ENCODE measurements at places on chromosomes 3 and 15. TPM values are rescaled to one million over a fixed set of nuclear protein-coding genes. Genes with fewer than 3 reads are reported as not detected.
A peak's percentile ranks its signal among the peaks of the same experiment; 100 is the strongest.

- no peaks in the 10 kb centered on the region for H3K27me3 ChIP-seq
- H3K4me3 ChIP-seq: no peak overlapping the region
- no peak for DNase-seq
- H3K4me1 ChIP-seq: peaks cover 13% of the 10 kb centered on the region
- H3K27ac ChIP-seq: no peak overlapping the region
Observed at GRCh38 chr3:42182555-42182954, 83.4 kb downstream of the CCK start.

DNA sequence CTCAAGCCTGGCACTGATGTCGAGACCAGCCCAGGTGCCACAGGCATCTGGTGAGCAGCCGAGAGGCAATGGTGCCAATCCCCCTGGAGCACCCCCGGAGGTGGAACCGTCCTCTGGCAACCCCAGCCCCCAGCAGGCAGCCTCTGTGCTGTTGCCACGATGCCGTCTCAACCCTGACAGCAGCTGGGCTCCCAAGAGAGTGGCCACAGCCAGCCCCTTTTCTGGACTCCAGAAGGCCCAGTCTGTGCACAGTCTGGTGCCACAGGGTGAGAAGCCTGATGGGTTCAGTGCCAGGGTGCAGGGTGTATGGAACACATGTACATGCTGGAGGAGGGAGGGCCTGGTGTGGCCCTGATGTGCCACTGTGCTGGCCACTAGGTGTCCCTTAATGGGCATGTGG is 4.9 kb upstream of the JMJD7 start:
- no peaks in the 10 kb centered on the region for H3K27me3 ChIP-seq
- no peaks in the 10 kb centered on the region for H3K36me3 ChIP-seq
- no peak overlapping the region for H3K27ac ChIP-seq

DNA sequence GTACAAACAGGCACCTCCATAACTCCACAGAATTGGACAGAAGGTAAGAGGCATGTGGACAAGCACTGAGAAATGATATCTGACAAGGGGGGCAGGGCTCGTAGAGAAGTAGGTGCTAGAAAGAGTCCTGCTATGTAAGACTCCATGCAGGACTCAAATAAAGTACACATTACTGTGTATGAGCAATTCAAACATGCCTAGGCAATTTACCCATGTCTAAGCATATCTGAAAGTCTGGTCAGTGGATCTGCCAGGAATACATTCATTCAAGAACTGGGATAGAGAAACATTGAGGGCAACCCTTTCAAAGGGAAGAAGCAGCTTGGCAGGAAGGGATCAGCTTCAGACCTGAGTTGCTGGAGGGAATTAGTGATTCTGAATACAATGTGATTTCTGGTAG is 174.1 kb upstream of the MCTP2 start:
- H3K4me3 ChIP-seq: no peak overlapping the region
- no peaks in the 10 kb centered on the region for H3K36me3 ChIP-seq
- no peak overlapping the region for H3K27ac ChIP-seq
- H3K27me3 ChIP-seq: no peaks in the 10 kb centered on the region

GRCh38 chr3:14920536-14920935 is 26.8 kb upstream of the NR2C2 start:
- no peaks in the 10 kb centered on the region for H3K36me3 ChIP-seq
- H3K4me1 ChIP-seq: no peaks in the 10 kb centered on the region
- DNase-seq: no peak
- no peaks in the 10 kb centered on the region for H3K27me3 ChIP-seq
- no peak overlapping the region for H3K4me3 ChIP-seq

- no peak overlapping the region for H3K27ac ChIP-seq
- no peaks in the 10 kb centered on the region for H3K4me1 ChIP-seq
- DNase-seq: no peak
- H3K36me3 ChIP-seq: no peaks in the 10 kb centered on the region
Observed at GRCh38 chr3:98778383-98778782, 15.2 kb downstream of the ST3GAL6 start.

- H3K36me3 ChIP-seq: no peaks in the 10 kb centered on the region
- no peak overlapping the region for H3K4me3 ChIP-seq
- no peaks in the 10 kb centered on the region for H3K27me3 ChIP-seq
- H3K4me1 ChIP-seq: no peaks in the 10 kb centered on the region
Observed at GRCh38 chr15:66641485-66642315, 60.3 kb upstream of the SMAD6 start.

GRCh38 chr15:95025924-95026728 is 794.8 kb downstream of the MCTP2 start:
- peak; percentile 79 for DNase-seq
- no peak overlapping the region for H3K27ac ChIP-seq
- H3K36me3 ChIP-seq: no peaks in the 10 kb centered on the region
- no peaks in the 10 kb centered on the region for H3K4me1 ChIP-seq
- H3K4me3 ChIP-seq: no peak overlapping the region

- no peak overlapping the region for H3K27ac ChIP-seq
- no peak overlapping the region for H3K4me3 ChIP-seq
- no peaks in the 10 kb centered on the region for H3K36me3 ChIP-seq
- DNase-seq: no peak
Observed at GRCh38 chr3:122609798-122610559, 32.5 kb downstream of the PARP15 start.

- DNase-seq: no peak
- H3K4me3 ChIP-seq: no peak overlapping the region
- H3K27ac ChIP-seq: no peak overlapping the region
- H3K4me1 ChIP-seq: no peaks in the 10 kb centered on the region
- H3K27me3 ChIP-seq: no peaks in the 10 kb centered on the region
- H3K36me3 ChIP-seq: peaks cover 17% of the 10 kb centered on the region
Observed at GRCh38 chr3:141979050-141979671, 102.7 kb downstream of the ATP1B3 start.

GRCh38 chr15:50059203-50059772 is 59.7 kb downstream of the ATP8B4 start:
- H3K4me3 ChIP-seq: no peak overlapping the region
- H3K27me3 ChIP-seq: no peaks in the 10 kb centered on the region
- no peaks in the 10 kb centered on the region for H3K36me3 ChIP-seq

GRCh38 chr3:176208915-176209314 is 988.4 kb downstream of the TBL1XR1 start:
- no peak overlapping the region for H3K27ac ChIP-seq
- H3K4me1 ChIP-seq: no peaks in the 10 kb centered on the region
- no peak for DNase-seq
- H3K4me3 ChIP-seq: no peak overlapping the region

GRCh38 chr15:74964794-74965193 is 8.2 kb upstream of the RPP25 start:
- H3K27ac ChIP-seq: no peak overlapping the region
- no peaks in the 10 kb centered on the region for H3K36me3 ChIP-seq
- DNase-seq: no peak
- no peak overlapping the region for H3K4me3 ChIP-seq
- H3K27me3 ChIP-seq: peaks cover 6% of the 10 kb centered on the region

GRCh38 chr3:185313693-185314246 is 49.2 kb upstream of the MAP3K13 start:
- H3K27me3 ChIP-seq: no peaks in the 10 kb centered on the region
- no peaks in the 10 kb centered on the region for H3K36me3 ChIP-seq
- no peak overlapping the region for H3K4me3 ChIP-seq
- no peak overlapping the region for H3K27ac ChIP-seq
- DNase-seq: no peak

- H3K27ac ChIP-seq: peak within 1 kb of the TSS; percentile 85
- H3K4me3 ChIP-seq: peak within 1 kb of the TSS; percentile 79
- H3K4me1 ChIP-seq: peaks cover 4% of the 10 kb centered on the region
- no peaks in the 10 kb centered on the region for H3K36me3 ChIP-seq
- DNase-seq: no peak
- peaks cover 8% of the 10 kb centered on the region for H3K27me3 ChIP-seq
Observed at GRCh38 chr3:111859061-111859973, at the start of gene PHLDB2. Gene PHLDB2 (plus strand): TSS chr3:111859265. CDS start chr3:111884078, 24,813 bp downstream.

- H3K27ac ChIP-seq: no peak overlapping the region
- DNase-seq: no peak
- no peaks in the 10 kb centered on the region for H3K27me3 ChIP-seq
- H3K4me3 ChIP-seq: no peak overlapping the region
- H3K36me3 ChIP-seq: no peaks in the 10 kb centered on the region
Observed at GRCh38 chr15:74167891-74168331, 5.6 kb upstream of the ISLR start.

DNA sequence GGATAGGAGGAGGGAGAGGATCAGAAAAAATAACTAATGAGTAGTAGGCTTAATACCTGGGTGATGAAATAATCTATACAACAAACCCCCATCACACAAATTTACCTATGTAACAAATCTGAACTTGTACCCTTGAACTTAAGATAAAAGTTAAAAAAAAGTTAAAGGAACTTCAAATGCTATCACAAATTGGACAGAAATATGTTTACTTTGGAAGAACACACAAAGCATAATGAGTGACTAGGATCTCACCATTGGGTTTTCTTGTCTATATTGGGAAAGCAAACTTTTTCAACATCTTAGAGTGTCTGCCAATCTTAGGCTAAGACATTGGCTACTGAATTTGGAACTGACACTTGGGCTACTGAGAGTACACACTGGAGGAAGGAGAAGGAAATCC is 140.4 kb downstream of the THRB start:
- DNase-seq: no peak
- H3K27ac ChIP-seq: no peak overlapping the region
- no peaks in the 10 kb centered on the region for H3K36me3 ChIP-seq
- no peak overlapping the region for H3K4me3 ChIP-seq

DNA sequence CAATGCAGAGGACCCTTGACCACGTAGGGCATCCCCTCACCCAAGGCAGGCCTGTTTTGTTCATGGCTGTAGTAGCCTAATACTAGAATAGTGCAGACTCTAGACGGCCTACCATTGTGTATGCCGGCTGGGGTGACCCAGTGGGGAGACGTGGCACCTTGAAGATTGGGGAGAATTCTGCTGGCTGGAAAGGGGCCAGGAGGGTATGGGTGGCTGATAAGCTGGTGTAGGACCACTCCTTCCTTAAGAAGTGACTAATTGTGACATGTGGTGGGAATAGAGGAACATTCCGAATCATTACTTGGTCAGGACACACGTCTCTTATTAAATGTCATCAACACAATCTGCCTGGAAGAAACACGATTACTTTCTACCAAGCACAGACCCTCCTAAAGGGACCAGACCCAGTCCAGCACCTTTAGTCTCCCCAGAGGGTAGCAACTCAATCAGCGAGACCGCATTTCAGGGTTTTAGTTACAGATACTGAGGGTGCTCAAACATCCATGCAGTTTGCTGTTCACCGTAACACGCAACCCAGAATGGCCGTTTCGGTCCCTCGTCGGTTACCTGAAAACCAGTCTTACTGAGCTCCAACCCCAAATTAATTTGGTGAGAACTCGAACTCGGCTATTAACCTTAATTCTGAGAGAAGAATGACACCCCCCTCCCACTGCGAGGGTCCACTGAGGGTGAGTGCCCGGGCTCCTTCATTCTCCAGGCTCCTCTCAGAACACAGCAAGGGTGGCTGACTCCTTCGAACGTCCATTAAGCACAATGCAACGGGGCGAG is 1.6 kb upstream of the KLF13 start:
- no peak overlapping the region for H3K27ac ChIP-seq
- H3K4me1 ChIP-seq: peaks cover 3% of the 10 kb centered on the region
- DNase-seq: no peak
- H3K27me3 ChIP-seq: peaks cover 6% of the 10 kb centered on the region
- H3K4me3 ChIP-seq: peak overlapping the region; percentile 83

DNA sequence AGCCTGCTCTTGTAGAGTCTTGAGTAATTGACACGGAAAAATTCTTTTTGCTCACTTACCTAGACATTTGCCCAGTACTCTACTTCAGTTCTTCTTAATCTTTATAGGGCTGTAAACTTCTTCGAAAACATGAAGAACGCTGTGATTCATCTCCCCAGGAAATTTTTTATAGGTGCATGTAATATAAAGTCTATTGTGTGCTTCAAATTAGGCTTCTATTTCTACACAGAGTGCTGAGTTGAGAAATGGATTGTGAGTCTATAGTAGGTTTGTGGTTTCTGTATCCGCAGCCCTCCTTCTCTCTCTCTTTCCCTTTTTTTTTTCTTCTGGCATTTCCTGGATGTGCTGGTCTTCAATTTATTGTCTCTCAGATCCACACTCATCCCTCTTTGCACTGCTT is 183.3 kb upstream of the DCBLD2 start:
- no peak for DNase-seq
- no peak overlapping the region for H3K27ac ChIP-seq
- no peaks in the 10 kb centered on the region for H3K36me3 ChIP-seq
- H3K4me3 ChIP-seq: no peak overlapping the region
- no peaks in the 10 kb centered on the region for H3K27me3 ChIP-seq

DNA sequence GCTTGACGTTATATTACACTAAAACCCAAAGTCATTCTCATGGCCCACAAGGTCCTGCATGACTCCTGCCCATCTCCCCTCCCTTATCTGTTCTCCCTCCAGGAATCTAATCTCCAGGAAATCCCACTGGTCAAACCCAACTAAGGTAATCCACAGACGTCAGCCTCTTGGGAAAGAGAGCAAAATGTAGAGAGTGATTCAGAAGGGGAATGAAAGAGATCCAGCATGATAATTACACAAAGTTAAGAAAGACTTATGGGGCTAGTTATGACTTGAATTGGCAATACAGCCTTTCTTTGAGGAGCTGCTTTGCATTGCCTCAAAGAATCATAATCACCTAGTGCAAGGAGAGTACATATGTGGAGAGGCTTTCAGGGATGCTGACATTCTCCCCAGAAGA is 137.8 kb upstream of the MYRIP start:
- no peak overlapping the region for H3K4me3 ChIP-seq
- no peaks in the 10 kb centered on the region for H3K36me3 ChIP-seq
- no peaks in the 10 kb centered on the region for H3K4me1 ChIP-seq

- peaks cover 93% of the 10 kb centered on the region for H3K36me3 ChIP-seq
- no peaks in the 10 kb centered on the region for H3K27me3 ChIP-seq
- DNase-seq: no peak
- H3K4me3 ChIP-seq: no peak overlapping the region
- H3K4me1 ChIP-seq: no peaks in the 10 kb centered on the region
Observed at GRCh38 chr3:119221779-119222320, 18.8 kb downstream of the B4GALT4 start.

- H3K4me3 ChIP-seq: no peak overlapping the region
- no peaks in the 10 kb centered on the region for H3K27me3 ChIP-seq
- H3K27ac ChIP-seq: no peak overlapping the region
- H3K36me3 ChIP-seq: no peaks in the 10 kb centered on the region
- H3K4me1 ChIP-seq: no peaks in the 10 kb centered on the region
Observed at GRCh38 chr15:92040350-92040749, 186.8 kb downstream of the SLCO3A1 start.

- no peaks in the 10 kb centered on the region for H3K36me3 ChIP-seq
- no peak for DNase-seq
- H3K27ac ChIP-seq: no peak overlapping the region
- no peaks in the 10 kb centered on the region for H3K27me3 ChIP-seq
Observed at GRCh38 chr3:186757686-186758220, 25.6 kb upstream of the EIF4A2 start.

DNA sequence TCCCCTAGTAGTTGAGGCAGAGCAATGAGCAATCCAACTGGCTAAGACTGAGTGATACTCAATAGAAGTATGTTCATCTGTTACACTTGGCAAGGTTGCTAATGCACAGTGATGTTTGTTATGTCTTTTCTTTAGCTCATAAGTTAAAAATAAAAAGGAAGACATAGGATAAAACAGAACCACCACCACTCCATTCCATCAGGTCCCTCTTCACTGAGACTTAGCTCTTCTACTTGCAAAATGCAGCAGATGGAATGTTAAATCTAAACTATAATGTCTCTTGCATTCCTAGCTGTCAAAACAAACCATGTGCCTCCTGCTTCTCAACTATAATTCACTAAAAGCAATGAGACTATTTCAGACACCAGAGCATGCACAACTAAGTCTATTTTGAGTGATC is 265.6 kb upstream of the UBE2E2 start:
- no peaks in the 10 kb centered on the region for H3K4me1 ChIP-seq
- H3K36me3 ChIP-seq: no peaks in the 10 kb centered on the region
- H3K4me3 ChIP-seq: no peak overlapping the region
- no peak for DNase-seq

Gene CCDC54
- total RNA-seq: not detected

Gene C3orf49
- not detected for total RNA-seq

Gene MUC13
- total RNA-seq: not detected

Gene WDR5B
- total RNA-seq: 3.5 TPM

Gene KNG1
- not detected for total RNA-seq

Gene CD80
- not detected for total RNA-seq

Gene CHRNA7
- total RNA-seq: 7.5 TPM

Gene AQP9
- not detected for total RNA-seq
